ENCODE measurements at places on chromosomes 16 and 17. TPM values are rescaled to one million over a fixed set of nuclear protein-coding genes. Genes with fewer than 3 reads are reported as not detected.

LCAT gene
- 14.0 TPM for total RNA-seq

CLDN6 gene
- total RNA-seq = 1.2 TPM

KRT20 gene
- total RNA-seq = 0.13 TPM

GPR139 gene
- total RNA-seq = not detected

DNA sequence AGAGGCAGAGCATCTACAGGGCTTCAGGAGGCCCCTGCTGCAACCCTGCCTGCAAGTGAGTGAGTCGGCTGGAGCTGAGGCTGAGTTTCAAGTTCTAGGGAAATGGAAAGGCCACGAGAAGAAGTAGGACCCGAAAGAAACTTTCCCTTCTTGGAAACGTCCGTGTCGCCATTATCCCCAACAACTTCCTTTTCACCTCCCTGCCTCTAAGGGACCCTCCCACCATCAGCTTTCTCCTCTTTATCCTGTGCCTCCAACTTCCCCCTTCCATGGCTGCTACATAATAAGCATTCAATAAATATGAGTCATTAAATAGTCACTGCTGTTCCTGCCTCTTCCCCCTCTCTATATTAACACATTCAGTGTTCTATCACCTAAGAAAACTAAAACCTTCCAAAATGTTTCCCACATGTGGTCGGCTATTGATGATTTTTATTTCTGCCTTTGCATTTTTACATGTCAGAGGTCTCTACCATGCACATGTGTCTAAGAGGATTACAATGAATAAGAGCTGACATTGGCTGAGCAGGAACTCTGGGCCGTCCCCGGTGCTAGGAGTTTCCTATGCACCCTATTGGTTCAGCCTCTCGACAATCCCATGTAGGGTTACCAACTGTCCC, 115.9 kb upstream of the TNRC6C start:
- no peak for DNase-seq
- no peaks in the 10 kb centered on the region for H3K27me3 ChIP-seq
- H3K4me1 ChIP-seq = no peaks in the 10 kb centered on the region
- H3K27ac ChIP-seq = no peak overlapping the region

- DNase-seq = no peak
- H3K27me3 ChIP-seq = no peaks in the 10 kb centered on the region
- H3K4me3 ChIP-seq = no peak overlapping the region
- H3K4me1 ChIP-seq = no peaks in the 10 kb centered on the region
- H3K36me3 ChIP-seq = peaks cover 11% of the 10 kb centered on the region
Observed at GRCh38 chr16:3388325-3388724, 12.5 kb downstream of the ZSCAN32 start.

DNA sequence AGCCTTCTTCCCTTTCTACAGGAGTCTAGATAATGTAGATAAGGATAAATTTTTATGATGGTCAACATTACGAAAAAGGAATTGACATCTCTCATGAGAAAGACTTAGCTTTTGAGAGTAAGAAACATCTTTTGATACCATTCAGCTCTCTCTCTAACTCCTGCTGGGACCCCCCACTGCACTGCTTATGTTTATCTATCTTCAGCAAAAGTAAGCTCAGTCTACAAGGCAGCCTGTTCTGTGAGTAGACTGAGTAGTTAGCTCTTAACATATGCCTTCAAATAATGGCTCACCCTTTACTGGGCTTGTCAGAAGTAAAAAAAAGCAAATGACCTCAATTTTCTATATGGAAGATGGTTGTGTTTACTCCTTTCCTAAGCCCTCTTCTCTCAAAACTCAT, 372.2 kb upstream of the CDH11 start:
- no peak overlapping the region for H3K4me3 ChIP-seq
- no peak overlapping the region for H3K27ac ChIP-seq
- H3K27me3 ChIP-seq = no peaks in the 10 kb centered on the region
- no peaks in the 10 kb centered on the region for H3K4me1 ChIP-seq

All from Panc1 (cell line).